Fibroblast of mammary gland (primary cell): ENCODE measurements at places on chromosomes 5 and 9.
A peak's percentile ranks its signal among the peaks of the same experiment; 100 is the strongest.

GRCh38 chr5:2176581-2176980, 293.9 kb upstream of the IRX4 start:
- no peak for DNase-seq

DNA sequence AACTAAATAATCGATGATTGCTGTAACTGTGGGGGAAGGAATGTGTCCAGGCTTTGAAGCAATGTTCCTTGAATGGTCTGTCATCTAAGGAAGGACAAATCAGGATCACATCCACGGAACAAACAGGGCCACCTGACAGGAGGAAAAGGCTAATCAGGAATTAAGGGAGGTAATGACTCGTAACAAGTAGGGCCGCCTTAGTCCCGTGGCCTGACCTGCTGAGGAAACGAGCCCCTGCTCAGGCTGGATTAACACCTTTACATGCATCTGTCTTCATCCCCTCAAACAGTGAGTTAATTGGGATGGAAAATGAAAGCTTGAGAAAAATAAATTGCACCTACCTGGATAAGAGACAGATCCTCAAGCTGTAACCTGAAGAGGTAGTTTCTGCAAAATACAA, 227.8 kb downstream of the SEMA5A start:
- no peak for DNase-seq

- no peak for DNase-seq
Measured at GRCh38 chr5:178440181-178440580, 150.0 kb downstream of the COL23A1 start.

GRCh38 chr9:23829580-23830475, 3.8 kb upstream of the ELAVL2 start:
- DNase-seq = peak; percentile 20

DNA sequence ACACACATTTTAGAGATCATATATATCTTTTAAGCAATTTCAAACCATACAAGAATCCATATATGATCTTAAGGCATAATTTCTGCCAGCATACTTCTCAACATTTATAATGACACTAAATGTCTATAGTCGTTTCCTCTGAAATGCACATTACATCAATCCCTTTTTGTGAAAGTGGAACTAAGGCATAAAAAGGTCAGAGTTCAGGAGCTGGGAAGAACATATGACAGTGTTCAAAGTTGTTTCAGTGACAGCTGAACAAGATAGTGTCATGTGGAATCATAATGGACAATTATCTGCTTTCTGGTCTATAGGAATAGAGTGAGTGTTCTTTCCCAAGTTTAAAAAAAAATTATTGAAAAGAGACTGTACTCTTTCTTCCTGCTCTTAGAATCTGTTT, 2.4 kb upstream of the MOB3B start:
- no peak for DNase-seq

- DNase-seq = peak; percentile 38
Measured at GRCh38 chr5:84017523-84018172, 297.0 kb upstream of the HAPLN1 start.

DNA sequence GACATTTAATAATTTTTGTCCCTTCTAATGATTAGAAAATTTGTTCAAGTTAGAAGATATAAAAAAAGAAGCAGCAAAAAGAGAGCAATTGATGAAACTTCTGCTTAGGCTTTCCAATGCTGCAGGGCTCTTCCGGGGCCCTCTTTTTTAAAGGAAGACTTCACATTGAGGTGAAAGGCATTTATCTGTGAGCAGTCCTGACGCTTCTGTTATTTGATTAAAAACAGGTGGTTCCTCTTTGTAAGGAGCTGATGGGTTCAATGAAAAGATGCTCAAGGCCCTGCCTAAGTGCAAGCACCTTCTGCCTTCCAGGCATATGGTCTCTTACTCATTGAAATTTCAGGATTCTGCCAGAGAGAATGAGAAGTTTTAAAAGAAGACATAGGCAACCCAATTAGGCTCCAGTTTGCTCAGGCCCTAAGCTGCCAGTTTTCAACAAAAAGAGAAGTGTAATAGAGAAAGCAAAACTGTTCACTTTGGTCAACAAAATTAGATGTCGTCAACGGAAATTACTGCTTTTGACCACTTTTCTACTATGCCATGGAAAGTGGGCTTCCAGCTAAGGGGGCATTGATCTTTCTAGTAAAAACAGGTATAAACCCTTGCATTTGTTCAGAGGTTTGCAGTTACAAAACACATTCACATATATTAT, 100.2 kb downstream of the INSYN2B start:
- DNase-seq = no peak

- DNase-seq = no peak
Measured at GRCh38 chr5:116772806-116773205, 198.2 kb upstream of the SEMA6A start.

DNA sequence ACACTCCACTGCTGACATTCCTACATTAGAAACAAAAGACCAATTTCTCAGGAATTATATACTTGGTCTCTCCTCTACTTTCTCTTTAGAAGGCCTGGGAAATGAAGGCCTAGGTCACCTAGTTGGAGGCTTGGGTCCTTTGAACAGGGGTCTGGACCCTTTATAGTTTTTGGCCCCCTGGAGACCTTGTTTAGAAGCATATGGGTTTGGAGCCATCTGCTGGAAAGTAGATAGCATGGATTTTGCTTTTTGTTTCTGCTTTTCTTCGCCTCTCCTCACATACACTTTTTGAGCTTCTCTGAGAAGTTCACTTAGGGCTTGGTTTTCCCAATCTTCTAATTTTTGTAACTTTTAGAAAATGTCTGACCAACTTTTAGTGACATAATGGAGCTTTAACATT, 67.1 kb upstream of the CDK20 start:
- peak; percentile 21 for DNase-seq

DNA sequence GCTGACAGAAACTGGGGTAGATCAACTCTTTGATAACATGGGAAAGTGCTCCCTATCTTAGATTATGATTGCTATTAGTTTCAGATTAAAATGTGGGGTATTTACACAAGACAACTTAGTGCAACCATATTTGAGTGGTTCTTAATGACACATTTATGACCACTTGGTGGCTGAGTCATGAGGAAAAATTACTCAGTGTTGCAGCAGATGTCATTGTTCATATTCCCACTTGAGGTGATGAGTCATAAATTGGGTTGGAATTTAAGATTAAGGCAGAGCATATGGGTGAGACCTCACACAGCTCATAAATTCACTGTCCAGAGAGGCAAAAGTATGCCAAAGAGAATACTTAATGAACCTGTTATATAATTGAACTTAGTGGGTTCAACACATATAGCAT, 408.3 kb downstream of the DMRT2 start:
- DNase-seq = peak; percentile 91

- no peak for DNase-seq
Measured at GRCh38 chr9:89953824-89954615, 349.2 kb downstream of the GADD45G start.

- no peak for DNase-seq
Measured at GRCh38 chr9:108844856-108845255, 10.9 kb downstream of the ACTL7B start.

GRCh38 chr5:62969409-62970120, 390.9 kb downstream of the LRRC70 start:
- no peak for DNase-seq

DNA sequence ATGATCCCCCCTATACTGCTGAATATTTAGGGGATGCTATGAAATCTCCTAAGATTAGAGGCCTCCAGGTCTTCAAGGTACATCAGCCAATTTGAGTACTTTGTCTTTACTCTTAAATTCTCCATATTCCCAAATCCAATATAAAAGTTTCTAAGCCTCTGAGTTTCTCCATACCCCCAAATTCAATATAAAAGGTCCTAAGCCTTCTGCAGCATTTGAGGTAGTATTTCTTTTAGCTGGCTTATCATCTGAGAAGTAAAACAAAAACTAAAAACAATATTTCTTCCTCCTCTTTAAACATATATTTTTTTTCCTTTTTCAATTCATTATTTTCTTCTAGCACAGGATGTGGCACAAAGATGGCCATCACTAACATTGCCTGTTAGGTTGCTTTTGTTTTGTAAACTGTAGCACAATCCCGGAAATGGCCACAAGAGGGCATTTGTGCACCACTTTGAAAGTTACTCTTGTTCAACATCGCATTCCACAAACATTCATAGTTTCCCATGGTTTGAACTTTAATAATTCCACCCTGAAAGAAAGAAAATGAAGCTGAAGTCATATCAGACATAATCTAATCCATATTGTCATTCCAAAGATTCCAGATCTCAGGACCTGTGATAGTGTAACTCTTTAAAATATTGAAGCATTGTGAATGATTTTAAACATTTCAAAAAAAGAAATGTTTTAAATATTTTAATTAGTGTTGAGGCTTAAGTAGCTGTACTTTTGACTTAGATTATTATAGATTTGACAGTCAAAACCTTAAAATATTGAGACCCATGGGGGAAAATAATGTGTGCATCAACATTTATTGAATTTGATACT, 21.0 kb upstream of the SCGB3A2 start:
- peak; percentile 61 for DNase-seq

DNA sequence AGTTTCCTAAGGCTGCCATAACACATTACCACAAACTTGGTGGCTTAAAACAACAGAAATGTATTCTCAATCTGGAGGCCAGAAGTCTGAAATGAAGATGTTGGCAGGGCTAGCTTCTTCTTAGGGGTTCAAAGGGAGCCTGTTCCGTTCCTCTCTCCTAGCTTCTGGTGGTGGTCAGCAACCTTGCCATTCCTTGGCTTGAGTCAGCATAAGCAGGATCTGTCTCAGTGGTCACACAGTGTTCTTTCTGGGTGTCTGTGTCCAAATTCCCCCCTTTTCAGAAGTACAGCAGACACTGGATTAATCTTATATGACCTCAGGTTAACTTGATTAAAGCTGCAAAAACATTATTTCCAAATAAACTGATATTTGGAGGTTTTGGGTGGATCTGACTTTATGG, 2.1 kb upstream of the OSMR start:
- peak; percentile 56 for DNase-seq

DNA sequence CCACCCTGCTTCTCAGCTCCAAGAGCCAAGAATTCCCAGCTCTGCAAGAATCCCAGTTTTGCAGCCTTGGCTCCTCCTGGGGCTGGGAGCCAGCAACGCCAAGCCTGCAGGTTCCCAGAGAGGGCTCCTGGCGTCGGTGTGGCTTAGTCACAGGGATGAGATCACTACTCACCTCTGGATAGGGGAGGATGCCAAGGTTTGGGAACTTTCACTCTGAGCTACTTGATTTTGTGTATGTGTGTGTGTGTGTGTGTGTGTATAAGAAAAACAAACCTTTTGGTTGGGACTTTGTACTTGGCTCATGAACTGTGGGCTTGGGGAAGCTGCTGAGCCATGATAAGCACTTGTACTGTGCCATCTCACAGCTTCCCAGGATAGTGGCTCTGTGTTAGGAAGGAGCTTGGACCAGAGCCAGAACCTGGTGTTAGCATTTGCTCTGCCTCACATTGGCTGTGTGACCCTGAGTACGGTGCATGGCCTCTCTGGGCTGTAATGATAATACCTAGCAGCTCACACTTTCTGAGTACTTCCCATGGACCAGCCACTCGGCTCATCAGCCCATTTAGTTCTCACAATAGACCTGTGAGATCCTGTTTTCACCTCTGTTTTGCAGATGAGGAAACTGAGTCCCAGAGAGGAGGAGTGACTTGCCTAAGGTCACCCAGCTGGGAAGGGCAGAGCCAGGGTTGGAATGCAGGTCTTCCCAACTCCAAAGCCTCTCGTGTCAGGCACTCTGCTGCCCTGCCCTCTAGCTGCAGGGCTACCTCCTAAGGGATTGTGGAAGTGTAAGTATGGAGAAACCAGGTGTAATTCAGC, 41.4 kb upstream of the DAB2IP start:
- DNase-seq = peak; percentile 65

DNA sequence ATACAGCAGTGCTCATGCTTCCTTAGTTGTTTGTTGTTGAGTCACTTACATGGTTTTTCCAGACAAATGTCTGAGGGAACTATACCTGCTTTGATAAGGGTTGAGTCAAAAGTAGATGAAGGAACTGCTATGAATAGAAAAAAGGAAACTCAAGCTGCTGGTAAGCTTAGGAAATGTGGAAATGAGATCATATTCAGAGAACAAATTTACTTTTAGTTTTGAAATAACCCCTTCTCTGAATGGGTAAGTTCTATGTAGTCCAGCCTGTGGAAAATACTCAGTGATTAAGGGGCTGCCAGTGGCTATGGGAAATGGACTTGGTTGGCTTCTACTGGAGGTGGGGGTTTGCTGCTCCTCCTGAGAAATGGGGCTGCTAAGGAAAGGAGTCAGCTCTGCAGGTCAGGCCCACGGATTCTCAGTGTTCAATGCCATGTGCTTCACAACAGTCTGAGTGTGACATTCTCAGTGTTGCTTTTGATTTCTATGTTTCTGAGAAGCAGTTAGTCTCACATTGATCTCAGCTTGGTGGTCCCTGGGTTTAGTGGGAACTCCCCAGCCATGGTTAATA, 47.7 kb upstream of the GLRX start:
- DNase-seq = peak; percentile 55

DNA sequence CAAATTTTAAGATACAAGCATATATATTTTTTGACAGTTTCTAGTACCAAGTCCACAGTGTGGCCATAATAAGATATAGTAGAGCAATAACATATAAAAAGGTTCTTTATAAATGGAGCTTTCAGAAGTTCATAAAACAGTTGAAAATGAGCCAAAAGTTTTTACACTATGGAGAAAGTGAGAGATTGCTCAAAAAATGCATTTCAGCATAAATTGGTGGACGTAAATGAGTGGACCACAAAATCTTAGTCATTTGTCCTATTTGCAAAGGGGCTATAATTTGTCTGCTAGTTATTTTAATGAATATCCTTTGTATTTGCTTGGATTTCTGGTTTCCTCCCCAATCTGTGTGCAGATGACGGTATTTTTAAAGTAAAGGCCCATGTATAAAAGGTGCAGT, 159.4 kb upstream of the DAP start:
- DNase-seq = no peak

DNA sequence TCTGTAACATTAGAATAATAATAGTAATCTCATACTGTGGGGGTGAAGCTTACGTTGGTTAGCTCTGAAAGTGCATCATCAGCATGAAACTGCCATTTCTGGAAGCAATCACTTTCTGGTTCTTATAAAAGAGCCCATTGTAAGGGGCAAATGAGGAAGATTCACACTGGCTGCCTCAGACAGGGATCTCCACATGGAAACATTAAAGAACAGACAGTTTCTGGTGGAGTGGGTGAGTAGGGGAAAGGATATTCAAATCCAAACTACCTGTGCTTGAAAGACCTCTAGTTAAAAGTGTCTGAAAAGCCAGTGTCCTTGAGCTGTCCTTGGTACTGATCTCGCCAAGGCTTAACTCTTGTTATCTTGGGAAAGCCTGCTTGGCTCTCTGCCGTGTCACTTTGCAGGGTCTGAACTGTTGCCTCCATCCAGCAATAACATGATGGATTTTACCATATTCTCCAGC, 19.1 kb upstream of the SLC31A2 start:
- DNase-seq = peak; percentile 43

DNA sequence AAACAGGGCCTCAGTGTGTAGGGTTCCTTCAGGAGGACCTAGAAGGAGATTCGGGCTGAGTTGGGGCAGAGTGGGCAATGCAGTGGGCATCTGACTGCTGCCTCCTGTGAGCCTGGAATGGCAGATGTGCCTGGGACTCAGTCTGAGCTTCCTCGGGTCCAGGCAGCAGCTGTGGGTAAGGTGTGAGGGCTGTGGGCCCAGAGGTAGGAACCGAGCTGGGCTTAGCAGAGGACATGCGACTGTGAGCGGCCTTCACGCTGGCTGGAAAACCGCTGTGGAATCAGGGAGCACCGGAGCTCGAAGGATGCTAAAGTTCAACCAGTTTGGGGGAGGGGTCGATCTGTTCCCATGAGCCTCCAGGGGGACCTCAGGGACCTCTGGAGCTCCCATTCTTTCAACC, 137.0 kb downstream of the PAX5 start:
- no peak for DNase-seq

- DNase-seq = no peak
Measured at GRCh38 chr5:177509991-177510566, 453 bp upstream of the DOK3 start.
